ENCODE measurements at places on chromosomes 2 and 18.

GRCh38 chr18:26655525-26656430 is 107.4 kb upstream of the KCTD1 start:
- DNase-seq = no peak

DNA sequence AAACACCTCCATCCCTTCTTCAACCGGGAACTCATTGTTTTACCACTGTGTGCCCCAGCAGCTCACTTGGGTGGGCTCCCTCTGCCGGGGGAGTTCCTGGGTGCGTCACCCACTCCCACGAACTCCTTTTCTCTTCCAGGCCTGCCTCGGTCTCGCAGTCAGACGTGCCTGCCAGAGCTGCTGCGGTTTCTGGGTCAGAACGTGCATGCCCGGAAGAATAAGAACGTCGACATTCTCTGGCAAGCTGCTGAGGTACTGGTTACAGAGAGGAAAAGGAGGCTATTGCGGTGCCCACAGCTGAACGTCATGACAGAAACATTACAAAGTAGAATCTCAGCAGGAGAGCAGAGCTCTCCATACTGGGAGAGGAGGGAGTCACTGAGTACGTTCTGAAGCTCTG is 35.6 kb downstream of the COA5 start:
- no peak for DNase-seq

GRCh38 chr18:58407649-58408407 is 221.1 kb downstream of the ALPK2 start:
- no peak for DNase-seq

- DNase-seq = no peak
Measured at GRCh38 chr2:85095094-85095493, 38.1 kb upstream of the TCF7L1 start.

DNA sequence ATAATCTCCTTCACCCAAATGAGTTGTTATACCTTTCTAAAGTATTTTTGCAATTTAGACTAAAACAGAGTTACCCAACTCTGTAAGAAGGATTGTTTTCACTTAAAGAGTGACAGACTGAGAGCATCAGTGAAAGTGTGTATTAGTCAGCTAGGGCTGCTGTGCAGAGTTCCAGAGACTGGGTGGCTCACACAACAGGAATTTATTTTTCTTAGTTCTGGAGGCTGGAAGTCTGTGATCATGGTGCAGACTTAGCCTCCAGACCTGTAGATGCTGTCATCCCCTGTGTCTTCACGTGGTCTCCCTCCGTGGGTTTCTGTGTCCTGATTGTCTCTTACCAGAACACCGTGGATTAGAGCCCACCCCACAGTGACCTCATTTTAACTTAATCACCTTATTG is 40.0 kb downstream of the BCL2L11 start:
- no peak for DNase-seq

GRCh38 chr2:124485659-124486058 is 460.6 kb downstream of the CNTNAP5 start:
- no peak for DNase-seq

- no peak for DNase-seq
Measured at GRCh38 chr2:240129731-240130392, 6.2 kb downstream of the COPS9 start.

GRCh38 chr18:48563027-48563426 is 24.2 kb downstream of the CTIF start:
- no peak for DNase-seq

GRCh38 chr18:49863769-49864621 is 50.7 kb upstream of the ACAA2 start:
- DNase-seq = no peak

DNA sequence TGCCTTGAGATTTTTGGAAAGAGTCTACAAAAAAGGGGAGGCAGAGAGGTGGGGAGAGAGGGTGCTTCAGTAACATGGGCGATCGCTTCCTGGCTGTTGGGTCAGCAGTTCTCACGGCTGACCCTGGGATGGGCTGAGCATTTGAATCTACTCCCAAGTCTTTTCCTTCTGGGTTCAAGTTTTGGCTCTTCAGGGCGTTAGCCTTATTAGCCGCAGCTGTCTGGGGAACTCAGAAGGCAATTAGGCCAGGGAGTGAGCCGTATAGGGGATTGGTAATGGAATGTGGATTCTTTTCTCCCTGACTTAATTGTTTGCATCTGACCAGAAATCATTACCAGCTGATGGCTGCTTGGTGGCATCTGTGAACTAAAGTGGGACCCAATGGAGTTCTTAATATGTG is 250.5 kb upstream of the SKOR2 start:
- DNase-seq = no peak

GRCh38 chr2:240452462-240453256 is 17.2 kb downstream of the GPC1 start:
- no peak for DNase-seq

GRCh38 chr2:67854103-67854743 is 208.6 kb downstream of the C1D start:
- no peak for DNase-seq

GRCh38 chr2:156023229-156023869 is 309.2 kb downstream of the NR4A2 start:
- no peak for DNase-seq

- no peak for DNase-seq
Measured at GRCh38 chr2:42742740-42743658, 20.9 kb downstream of the OXER1 start.

DNA sequence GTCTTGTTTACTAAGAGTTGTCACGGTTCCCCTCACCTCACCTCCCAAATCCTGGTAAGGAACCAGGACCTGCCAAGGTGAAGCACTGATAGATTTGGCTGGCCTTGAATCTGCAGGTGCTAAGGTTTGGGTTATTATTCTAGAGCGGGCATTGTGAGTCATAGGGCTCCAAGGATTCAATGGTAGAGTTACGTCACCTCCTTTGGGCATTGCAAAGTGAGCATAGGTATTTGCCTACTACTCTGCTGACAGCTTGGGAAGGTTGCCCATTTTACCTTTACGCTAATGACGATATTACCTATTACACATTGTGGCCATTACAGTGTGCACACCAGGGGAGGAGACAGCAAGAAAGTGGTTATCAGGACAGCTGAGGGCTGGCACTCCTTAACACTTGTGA is 59.3 kb downstream of the SETBP1 start:
- no peak for DNase-seq

DNA sequence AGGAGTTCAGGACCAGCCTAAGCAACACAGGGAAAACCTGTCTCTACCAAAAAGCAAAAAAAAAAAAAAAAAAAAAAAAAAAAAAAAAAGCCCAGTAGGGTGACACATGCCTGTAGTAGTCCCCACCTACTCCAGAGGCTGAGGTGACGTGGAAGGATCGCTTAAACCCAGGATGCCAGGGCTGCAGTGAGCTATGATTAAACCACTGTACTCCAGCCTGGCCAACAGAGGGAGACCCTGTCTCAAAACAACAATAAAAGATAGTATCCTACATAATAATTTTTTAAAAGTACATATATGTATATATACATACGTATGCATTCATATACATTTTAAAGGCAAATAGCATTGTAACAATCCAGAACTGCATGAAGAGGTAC is 51.7 kb downstream of the SOS1 start:
- DNase-seq = no peak
